Osteocyte (in vitro differentiated cells): ENCODE measurements at places on chromosomes 2 and 18.

- DNase-seq: no peak
Measured at GRCh38 chr18:71106701-71107100, 817.9 kb downstream of the SOCS6 start.

DNA sequence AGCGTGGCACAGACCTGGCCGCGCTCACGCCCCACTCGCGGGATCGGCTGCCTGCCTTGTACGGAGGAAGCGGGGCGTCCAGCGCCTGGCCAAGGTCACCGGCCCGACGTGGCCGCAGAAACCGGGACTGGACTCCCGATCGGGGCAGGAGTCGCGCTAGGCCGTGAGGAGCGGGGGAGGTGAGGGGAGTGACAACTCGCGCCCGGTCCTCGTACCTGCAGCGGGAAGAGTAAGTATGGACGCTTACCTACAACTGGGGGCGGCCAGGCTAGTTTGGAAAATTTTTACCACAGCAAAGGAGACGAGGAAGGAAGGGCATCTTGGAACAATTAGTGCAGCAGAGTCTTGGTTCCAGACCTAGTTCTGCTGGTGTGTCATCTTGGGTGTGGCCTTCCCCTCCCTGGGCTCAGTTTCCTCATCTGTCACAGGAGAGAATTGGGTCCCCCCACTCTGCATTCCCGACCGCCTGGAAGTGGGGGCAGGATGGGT, 693 bp downstream of the UBE2F start:
- DNase-seq: no peak

GRCh38 chr2:115739574-115739973, 1297.1 kb downstream of the DPP10 start:
- DNase-seq: no peak

DNA sequence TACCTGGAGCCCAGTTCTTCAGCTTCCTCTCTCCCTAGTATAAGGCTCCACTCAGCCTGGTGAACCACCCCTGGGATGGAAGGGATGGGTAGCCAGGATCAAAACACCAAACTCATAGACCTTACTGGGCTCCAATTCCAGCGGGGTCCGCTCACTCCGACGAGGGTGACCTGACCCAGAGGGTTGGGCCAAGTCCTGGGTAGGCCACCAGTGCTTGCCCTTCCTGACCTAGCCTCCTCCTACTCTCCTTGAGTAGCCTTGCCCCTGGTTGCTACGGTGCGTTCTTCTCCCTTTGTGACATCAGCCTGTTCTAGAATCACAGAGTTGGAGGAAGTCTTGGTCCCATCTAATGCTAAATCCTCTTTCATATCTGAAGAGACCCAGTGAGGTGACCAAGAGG, 537 bp upstream of the STAT4 start:
- no peak for DNase-seq

DNA sequence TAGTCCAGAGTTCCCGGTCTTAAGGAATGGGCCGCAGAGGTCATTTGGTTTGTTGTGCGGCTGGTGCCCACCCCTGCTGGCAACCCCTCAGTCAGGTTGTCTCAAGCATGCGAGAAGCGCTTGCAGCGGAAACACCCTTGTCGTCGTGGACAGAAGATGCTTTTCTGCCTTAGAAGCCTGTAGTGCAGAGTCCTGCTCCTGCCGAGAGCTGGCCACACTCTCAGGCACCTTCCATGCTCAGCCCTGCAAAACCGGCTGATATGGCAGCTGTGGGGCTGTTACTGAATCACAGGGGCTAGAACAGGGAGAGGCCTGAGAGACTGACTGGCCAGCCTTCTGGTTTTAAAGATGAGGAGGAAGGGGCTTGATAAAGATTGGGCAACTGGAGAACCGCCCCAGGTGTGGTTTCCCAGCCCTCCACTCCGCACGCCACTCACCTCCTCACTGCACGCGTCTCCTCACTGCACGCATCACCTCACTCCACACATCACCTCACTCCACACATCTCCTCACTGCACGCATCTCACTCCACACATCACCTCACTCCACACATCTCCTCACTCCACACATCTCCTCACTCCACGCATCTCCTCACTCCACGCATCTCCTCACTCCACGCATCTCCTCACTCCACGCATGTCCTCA, 103.6 kb downstream of the USP40 start:
- no peak for DNase-seq

- DNase-seq: no peak
Measured at GRCh38 chr18:64118406-64118805, 30.5 kb downstream of the LINC00305 start.

GRCh38 chr2:200422071-200422470, 87.8 kb downstream of the KCTD18 start:
- DNase-seq: no peak

DNA sequence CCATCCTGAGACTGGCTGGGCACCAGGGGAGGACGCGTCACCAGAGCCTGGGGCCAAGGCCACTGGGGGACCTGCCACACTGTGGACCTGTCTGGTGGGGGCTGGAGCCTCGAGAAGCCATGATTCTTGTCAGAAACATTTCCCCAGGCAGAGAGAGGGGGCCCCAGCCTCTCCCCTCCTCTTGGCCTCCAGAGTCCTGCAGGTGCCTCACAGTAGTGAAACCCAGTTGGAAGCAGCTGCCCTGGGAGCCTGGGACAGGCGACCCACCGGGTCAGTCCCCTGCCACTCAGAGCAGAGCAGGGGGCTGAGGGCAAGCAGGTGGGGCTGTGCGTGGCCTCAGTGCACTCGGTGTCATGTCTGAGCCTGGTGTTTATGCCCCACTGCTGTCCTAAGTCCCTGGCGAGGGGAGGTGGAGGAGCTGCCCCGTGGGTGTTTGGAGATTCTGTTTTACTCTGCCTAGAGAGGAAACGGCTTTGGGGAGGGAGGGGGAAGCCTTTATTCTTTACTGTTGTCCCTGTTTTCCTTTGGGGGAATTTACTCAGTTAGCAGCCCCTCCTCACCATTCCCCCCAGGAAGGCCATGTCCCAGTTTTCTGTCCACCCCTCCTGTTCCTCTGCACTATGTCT, 7.7 kb downstream of the OXER1 start:
- no peak for DNase-seq

- DNase-seq: no peak
Measured at GRCh38 chr2:168730344-168730743, 72.1 kb upstream of the NOSTRIN start.

DNA sequence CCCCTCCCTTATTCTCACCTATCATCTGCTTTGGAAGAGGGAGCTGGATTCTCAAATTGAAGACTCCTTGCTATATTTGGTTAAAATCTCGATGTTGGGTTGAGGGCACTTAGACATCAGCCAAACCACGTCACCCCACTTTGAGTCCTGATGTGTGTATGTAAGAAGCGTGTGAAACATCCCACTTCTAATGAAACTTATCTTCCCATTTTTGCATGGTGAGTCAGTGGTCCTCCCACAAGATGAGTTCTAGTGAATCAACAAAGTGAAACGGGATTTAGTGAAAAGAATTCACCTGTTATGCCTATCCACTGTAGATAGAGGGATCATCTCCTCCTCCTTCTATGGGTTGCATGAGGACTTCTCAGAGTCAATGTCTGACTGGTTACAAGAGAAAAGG, 51.4 kb upstream of the SPRED2 start:
- no peak for DNase-seq

DNA sequence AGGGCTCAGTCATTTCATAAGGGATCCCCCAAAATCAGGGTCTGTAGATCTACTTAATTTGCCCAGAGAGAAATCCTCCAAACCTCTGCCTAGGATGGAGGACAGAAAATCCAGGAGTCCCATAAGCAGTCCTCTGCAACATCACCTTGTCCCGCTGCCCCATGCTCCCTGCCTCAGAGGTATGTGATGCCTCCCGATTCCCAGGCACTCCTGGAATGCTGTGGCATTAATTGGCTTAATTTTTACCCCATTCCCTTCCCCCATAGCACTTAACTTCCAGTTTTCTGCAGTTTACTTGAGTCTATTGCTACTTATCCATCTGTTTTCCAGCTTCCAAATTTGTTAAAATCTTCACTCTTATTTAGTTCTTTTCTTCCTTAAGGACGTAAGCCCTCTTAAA, 91.6 kb upstream of the TSPYL6 start:
- DNase-seq: no peak

DNA sequence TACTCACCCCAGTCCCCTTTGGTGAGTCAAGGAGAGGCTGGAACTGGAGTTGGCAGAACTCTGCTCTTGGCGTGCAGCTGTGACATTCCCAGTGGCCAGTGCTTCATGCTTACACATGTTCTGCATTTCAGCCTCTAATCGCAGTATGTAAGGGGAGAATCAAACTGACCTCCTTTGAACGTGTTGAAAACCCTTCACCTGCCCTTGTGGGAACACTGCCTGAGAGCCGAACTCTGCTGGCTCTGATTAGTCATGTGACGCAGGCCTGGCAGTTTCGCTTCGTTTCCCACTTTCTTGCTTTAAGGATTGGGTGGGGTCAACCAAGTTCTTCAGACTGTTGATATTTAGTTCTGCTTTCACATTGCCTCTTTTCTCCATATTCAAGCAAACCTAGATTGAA, 173.8 kb upstream of the BCL2L11 start:
- DNase-seq: no peak

DNA sequence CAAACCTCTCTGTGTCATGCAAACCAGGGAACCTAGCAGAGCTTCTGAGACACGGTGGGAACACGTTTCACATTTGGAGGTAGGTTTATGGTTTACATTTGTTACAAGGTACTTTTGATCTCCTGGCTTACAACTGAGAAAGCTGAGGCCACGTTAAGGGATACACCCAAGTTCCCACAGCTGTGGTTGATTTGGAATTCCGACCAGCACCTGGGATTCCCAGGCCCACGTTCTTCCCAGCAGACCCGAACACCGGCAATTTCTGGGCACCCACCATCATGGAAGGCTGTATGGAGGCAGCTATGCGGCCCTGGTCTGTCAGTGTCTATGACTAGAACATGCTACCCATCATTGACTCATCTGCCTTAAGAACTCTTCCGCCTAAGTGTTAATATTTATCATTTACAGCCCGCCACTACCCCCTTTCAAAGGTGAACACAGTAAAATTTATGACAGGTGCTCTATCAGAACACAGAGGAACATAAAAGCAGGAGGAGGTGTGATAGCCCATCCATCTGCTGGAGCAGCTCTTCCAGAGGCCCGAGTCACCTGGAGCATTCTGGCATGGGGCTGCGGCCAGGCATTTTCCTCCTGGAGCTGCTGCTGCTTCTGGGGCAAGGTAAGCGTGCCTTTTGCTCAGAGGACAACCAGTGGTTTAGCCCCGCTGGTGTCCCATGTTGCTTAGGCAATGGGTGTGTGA, at the start of gene PLB1:
Gene PLB1 (plus strand): TSS at position 510 of the 700 bp plus-strand sequence. CDS start 55 bp downstream, at position 565.
- DNase-seq: peak; percentile 73

- peak; percentile 32 for DNase-seq
Measured at GRCh38 chr2:100110614-100111000, 31.8 kb downstream of the AFF3 start.

DNA sequence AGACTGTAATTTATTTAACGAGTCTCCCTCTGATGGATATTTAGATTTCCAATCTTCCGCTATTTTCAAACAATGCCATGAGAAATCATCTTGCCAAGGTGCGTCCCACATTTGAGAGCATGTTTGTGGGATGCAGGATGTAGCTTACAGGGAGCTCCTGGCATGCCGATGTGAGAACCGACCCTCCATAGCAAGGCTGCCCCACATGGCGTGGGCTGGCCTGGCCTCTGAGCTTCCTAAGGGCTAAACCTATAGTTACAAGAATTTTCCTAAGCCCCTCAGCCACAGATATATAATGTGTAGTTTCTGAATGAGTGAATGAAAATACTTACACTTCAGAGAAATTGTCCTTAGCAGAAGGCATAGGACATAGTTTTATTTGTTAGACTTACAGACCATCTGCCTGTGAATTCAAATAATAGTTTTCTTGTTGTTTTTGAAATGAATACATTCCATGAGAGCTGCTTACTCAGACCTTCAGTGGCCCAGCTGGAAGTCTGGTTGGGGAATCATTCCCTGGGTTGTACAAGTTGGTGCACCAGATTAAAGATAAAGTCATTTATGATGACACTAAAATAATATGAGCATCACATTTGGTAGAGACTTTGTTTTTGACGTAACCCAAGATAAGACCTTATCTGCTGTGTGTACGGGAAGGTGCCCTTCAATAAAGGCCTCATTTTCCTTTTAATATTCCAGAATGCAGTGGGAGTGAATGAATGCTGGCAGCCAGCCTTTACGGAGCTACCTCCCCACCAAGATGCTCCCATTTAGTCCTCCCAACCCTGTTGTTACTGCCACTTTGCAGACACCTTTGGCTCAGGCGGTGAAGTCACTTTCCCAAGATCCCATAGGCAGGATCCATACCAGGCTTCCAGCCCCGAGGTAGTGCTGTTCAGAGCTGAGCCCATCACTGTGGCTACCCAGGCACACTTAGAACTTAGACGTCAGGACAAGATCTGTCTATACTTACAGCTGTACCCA, 107.1 kb downstream of the GLI2 start:
- DNase-seq: no peak
